Neural crest cell (in vitro differentiated cells): ENCODE measurements at places on chromosomes 7 and 10.

GRCh38 chr7:100886142-100886935 is 3.2 kb downstream of the UFSP1 start:
- H3K36me3 ChIP-seq = peaks cover 28% of the 10 kb centered on the region
- H3K4me3 ChIP-seq = peak overlapping the region; percentile 90
- peaks cover 6% of the 10 kb centered on the region for H3K27me3 ChIP-seq
- peaks cover 35% of the 10 kb centered on the region for H3K4me1 ChIP-seq

DNA sequence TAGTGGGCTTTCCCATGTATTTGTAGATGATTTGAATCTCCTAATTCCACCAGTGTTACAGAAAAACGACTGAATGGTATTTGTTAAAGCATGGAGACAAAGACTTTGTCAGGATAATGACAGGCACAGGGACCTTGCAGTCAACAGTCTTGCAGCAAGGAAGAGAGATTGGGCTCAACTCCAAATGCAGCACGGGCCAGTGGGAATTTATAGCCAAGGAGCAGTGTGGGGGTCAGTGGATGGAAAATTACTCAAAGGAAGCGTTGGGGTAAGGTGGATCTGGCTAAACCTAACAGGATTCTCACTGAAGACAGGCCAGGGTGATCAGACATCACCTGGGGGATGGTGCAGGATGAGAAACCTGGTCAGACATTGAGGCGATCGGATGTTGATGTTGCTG is 24.3 kb downstream of the CPVL start:
- DNase-seq = no peak
- H3K36me3 ChIP-seq = no peaks in the 10 kb centered on the region
- no peaks in the 10 kb centered on the region for H3K27me3 ChIP-seq

DNA sequence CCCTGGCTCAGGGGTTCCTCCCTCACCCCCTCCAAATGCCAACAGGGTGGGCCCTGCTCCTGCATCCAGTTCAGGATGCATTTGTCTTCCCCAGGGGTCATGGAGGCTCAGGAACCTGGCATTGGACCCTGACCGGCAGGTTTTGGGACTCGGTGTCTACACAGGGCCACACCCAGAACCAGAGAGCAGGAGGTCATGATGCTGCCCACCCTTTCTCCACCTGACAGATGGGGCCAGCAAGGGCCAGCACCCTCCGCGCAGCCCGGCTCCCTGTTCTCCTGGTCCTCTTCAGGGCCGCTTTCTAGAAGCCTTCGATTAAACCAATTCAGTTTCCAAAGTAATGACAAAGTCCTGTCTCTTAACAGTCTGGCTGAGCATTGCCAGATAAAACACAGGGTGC is 50.2 kb downstream of the CAMK2B start:
- H3K4me3 ChIP-seq = no peak overlapping the region
- no peaks in the 10 kb centered on the region for H3K36me3 ChIP-seq

DNA sequence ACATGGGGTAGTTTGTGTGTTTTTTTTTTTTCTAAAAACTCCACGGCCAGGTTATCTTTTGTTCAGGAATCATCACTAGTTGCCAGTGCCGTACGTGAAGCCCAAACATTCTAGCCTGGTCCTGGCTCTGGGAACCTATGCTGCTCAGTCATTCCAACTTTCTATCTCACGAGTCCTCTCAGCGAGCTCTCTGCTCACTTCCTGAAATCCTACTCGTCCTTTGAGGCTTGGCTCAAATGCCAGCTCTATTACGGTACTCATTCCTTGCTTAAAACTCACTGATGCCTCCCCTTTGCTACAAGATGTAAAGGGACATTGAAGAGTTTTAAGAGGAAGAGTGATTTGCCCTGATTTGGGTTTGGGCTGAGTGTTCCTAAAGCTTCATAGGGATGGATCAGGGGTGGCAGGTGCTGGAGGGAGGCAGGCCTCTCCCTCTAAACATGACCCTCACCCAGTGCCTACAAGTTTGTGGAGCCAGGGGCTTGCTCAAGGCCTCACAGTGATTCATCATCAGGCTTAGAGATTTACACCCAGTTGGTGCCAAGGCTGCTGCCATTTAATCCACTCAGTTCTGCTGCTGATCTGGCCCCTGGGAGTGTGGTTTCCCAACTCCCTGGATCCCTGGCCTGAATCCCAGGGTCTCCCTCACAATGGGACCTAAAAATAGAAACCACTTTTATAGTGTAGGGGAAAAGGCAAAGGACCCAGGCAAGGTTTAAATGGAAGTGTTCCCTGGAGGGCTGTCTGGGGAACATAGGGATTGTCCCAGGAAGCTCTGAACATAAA is 46.1 kb upstream of the R3HCC1L start:
- H3K27me3 ChIP-seq = peaks cover 41% of the 10 kb centered on the region
- no peak overlapping the region for H3K27ac ChIP-seq
- H3K4me1 ChIP-seq = no peaks in the 10 kb centered on the region
- no peak for DNase-seq
- no peaks in the 10 kb centered on the region for H3K36me3 ChIP-seq

GRCh38 chr7:98249106-98249505 is 2.9 kb downstream of the TECPR1 start:
- no peaks in the 10 kb centered on the region for H3K36me3 ChIP-seq
- H3K27ac ChIP-seq = no peak overlapping the region
- no peak for DNase-seq
- peaks cover 29% of the 10 kb centered on the region for H3K4me1 ChIP-seq
- H3K4me3 ChIP-seq = peak overlapping the region; percentile 44

- DNase-seq = no peak
- H3K27me3 ChIP-seq = no peaks in the 10 kb centered on the region
These were observed 121.6 kb downstream of the EGFR start for GRCh38 chr7:55140221-55140940.

DNA sequence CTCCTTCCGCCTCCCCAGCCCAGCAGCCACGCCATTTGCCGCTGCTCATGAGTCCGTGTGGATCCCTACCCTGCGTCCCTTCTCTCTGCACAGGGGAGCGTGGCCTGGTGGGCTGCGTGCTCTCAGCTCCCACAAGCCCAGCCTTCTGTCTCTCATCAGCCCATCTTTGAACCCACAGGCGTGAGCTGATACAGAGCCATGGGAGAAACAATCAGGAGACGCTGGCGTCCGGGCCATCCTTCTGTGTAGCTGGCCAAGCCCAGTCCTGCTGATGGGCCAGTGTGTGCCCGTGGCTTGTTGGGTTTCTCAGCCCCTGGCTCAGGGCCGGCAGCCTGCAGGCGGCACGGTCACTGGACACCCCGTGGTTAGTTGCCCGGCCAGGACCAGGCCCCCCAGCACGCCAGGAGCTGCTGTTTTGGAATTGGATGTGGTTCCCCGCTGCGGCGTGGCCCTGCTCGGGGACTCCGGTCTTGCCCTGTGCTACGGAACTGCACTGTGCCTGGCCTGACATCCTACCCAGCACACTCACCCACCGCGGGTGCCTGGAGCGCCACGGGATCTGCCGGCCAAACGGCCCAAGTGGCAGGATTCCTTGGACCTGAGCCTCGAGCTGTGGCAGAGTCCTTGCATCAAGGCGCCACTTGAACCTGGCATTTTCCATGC is 88.9 kb downstream of the ELFN1 start:
- H3K27ac ChIP-seq = no peak overlapping the region
- H3K36me3 ChIP-seq = no peaks in the 10 kb centered on the region
- no peak for DNase-seq
- H3K4me3 ChIP-seq = no peak overlapping the region
- H3K27me3 ChIP-seq = peaks cover 34% of the 10 kb centered on the region

GRCh38 chr10:121627876-121628581 is 29.8 kb upstream of the FGFR2 start:
- no peaks in the 10 kb centered on the region for H3K36me3 ChIP-seq
- no peak overlapping the region for H3K4me3 ChIP-seq
- H3K4me1 ChIP-seq = peaks cover 15% of the 10 kb centered on the region
- DNase-seq = no peak
- no peak overlapping the region for H3K27ac ChIP-seq

- H3K27me3 ChIP-seq = no peaks in the 10 kb centered on the region
- H3K4me3 ChIP-seq = no peak overlapping the region
- peaks cover 4% of the 10 kb centered on the region for H3K4me1 ChIP-seq
These were observed 14.6 kb upstream of the BRI3 start for GRCh38 chr7:98266840-98267239.

- no peak overlapping the region for H3K27ac ChIP-seq
- no peaks in the 10 kb centered on the region for H3K27me3 ChIP-seq
- H3K4me3 ChIP-seq = no peak overlapping the region
- peaks cover 40% of the 10 kb centered on the region for H3K36me3 ChIP-seq
- peaks cover 5% of the 10 kb centered on the region for H3K4me1 ChIP-seq
These were observed 155.7 kb upstream of the FGFR2 start for GRCh38 chr10:121753726-121754476.

GRCh38 chr7:120550494-120551048 is 277.6 kb downstream of the KCND2 start:
- H3K27ac ChIP-seq = no peak overlapping the region
- no peaks in the 10 kb centered on the region for H3K4me1 ChIP-seq
- H3K27me3 ChIP-seq = no peaks in the 10 kb centered on the region
- no peak overlapping the region for H3K4me3 ChIP-seq
- H3K36me3 ChIP-seq = no peaks in the 10 kb centered on the region
- DNase-seq = no peak

DNA sequence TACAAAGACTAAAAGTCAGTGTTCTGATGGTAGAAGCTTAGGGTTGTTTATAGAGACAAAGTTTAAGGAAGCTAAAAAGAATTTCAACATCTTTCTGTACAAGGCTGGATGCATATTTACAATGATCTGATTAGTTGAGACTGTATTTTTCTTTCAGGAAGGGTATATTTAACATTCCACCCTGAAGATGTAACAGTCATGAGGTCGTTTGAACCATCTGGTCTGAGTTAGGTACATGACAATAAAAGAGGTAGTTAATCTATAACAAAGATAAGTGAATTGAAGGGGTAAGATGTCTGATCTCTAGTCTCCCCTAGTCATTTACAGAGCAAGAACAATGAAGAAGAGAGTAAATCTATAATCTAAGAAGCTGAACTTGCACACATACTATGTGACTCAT is 821.2 kb downstream of the CNTNAP2 start:
- no peaks in the 10 kb centered on the region for H3K27me3 ChIP-seq
- H3K36me3 ChIP-seq = no peaks in the 10 kb centered on the region
- no peak overlapping the region for H3K27ac ChIP-seq
- no peaks in the 10 kb centered on the region for H3K4me1 ChIP-seq
- DNase-seq = no peak

GRCh38 chr7:44729949-44730590 is 18.6 kb upstream of the ZMIZ2 start:
- no peak for DNase-seq
- H3K4me1 ChIP-seq = peaks cover 4% of the 10 kb centered on the region
- no peaks in the 10 kb centered on the region for H3K27me3 ChIP-seq
- H3K4me3 ChIP-seq = no peak overlapping the region

GRCh38 chr7:143002898-143003297 is 24.0 kb downstream of the OR9A2 start:
- peaks cover 2% of the 10 kb centered on the region for H3K36me3 ChIP-seq
- H3K4me3 ChIP-seq = no peak overlapping the region
- H3K27me3 ChIP-seq = peaks cover 6% of the 10 kb centered on the region
- H3K27ac ChIP-seq = no peak overlapping the region
- H3K4me1 ChIP-seq = peaks cover 5% of the 10 kb centered on the region
- DNase-seq = no peak

GRCh38 chr7:26709210-26709990 is 155.0 kb downstream of the SKAP2 start:
- peaks cover 3% of the 10 kb centered on the region for H3K4me1 ChIP-seq
- no peaks in the 10 kb centered on the region for H3K27me3 ChIP-seq
- H3K27ac ChIP-seq = no peak overlapping the region
- no peak for DNase-seq
- no peaks in the 10 kb centered on the region for H3K36me3 ChIP-seq
- H3K4me3 ChIP-seq = no peak overlapping the region

DNA sequence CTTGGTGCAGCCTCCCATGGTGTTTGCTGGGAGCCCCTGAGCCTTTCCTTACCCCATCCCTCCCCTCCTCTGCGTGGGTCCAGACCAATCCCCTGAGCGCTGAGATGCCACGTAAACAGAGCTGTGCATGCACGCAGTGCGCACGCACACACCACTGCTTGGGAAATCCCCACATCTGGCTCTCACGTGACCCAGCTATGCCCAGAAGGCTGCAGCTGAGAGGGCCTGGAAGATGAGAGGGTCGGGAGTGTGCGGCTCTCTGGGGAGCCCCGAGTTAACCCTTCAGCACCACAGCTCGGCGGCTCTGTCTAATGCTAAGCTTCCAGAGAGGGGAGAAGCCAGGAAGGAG is 177.2 kb downstream of the SH3PXD2A start:
- peak overlapping the region; percentile 36 for H3K27ac ChIP-seq
- peak; percentile 49 for DNase-seq
- H3K4me1 ChIP-seq = peaks cover 28% of the 10 kb centered on the region
- H3K4me3 ChIP-seq = no peak overlapping the region
- no peaks in the 10 kb centered on the region for H3K27me3 ChIP-seq
- no peaks in the 10 kb centered on the region for H3K36me3 ChIP-seq

DNA sequence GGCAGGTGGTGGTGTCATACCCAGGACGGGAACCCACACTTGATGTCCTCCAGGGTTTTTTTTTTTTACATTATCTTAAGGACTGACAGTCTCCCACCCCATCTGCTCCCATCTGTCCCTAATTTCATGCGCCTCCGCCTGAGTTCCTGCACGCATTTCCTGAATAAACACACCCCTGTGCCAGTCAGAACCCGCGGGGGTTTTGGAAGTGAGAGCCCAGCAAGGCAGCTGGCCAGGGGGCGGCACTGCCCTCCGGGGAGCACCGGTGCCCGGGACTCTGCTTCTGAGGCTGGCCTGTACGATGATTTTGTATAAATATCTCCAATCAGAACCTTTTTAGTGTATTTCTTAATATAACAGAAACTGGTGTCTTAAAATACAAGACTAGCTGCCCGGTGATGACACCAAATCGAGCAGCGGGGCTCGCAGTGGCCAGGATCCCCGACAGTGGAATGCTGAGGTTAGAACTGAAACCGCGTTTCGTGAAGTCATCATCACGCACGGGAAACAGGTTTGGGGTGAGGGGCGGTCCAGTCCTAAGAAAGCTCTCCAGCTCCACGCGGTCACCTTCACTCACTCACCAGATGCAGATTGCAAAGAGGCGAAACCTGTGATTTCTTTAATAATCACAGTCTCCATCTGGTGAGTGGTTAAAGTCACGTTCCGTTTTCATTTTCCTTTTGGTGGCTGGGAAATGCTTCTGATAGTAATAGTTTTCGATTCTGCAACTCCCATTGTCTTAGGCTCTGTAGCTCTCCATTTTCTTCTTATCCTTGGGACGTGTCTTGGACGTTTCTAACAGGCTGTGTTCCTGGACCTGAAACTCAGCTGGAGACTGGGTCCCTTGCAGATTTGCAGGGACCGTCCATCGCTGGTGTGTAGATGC is 19.7 kb downstream of the BNIP3 start:
- no peaks in the 10 kb centered on the region for H3K27me3 ChIP-seq
- peaks cover 15% of the 10 kb centered on the region for H3K36me3 ChIP-seq
- no peak overlapping the region for H3K4me3 ChIP-seq
- no peak overlapping the region for H3K27ac ChIP-seq

DNA sequence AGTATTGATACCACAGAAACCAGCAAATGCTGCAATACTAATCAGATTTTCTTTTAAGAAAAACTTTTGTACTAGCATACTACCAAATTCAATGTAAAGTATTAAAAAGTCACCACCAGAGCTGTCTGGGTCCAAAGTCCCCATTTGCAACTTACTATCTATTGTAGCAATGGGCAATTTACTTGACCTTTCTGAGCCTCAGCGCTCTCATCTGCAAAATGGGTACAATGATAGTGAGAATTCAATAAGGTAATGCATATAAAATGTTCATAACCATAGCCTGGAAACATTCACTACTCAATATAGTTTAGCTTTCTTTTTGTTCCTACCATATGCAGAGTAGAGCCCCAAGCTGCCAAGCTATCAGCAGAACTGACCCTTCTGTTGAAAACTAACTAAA is 337.2 kb downstream of the ELMO1 start:
- no peak overlapping the region for H3K4me3 ChIP-seq
- DNase-seq = no peak
- no peak overlapping the region for H3K27ac ChIP-seq
- peaks cover 26% of the 10 kb centered on the region for H3K4me1 ChIP-seq
- no peaks in the 10 kb centered on the region for H3K27me3 ChIP-seq
- H3K36me3 ChIP-seq = peaks cover 3% of the 10 kb centered on the region
